ENCODE measurements at places on chromosomes 7 and 10.

DNA sequence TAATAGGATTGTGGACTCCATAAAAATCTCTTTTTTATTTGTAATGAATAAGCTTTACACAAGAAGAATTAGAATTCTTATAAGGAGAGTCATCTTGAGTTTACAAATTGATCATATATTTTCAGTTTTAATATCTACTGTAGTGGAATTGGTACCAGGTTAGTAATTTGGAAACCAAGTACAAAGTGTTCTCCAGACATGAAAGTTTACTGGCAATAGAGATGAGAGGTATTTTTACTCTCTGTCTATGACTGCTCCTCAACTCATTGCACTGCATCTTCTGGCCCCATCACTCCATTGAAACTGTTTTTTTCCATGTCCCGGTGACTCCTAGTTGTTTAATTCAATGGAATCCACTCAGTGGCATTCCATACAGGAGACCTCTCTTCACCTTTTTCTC lies 164.5 kb upstream of the SMIM30 start:
- DNase-seq: no peak

- peak; percentile 93 for DNase-seq
These were observed at the start of gene SAMD8 for GRCh38 chr10:75111365-75111906. Gene SAMD8, plus strand, starts transcription at chr10:75111656. Its CDS starts 38,873 bp downstream, at chr10:75150529.

DNA sequence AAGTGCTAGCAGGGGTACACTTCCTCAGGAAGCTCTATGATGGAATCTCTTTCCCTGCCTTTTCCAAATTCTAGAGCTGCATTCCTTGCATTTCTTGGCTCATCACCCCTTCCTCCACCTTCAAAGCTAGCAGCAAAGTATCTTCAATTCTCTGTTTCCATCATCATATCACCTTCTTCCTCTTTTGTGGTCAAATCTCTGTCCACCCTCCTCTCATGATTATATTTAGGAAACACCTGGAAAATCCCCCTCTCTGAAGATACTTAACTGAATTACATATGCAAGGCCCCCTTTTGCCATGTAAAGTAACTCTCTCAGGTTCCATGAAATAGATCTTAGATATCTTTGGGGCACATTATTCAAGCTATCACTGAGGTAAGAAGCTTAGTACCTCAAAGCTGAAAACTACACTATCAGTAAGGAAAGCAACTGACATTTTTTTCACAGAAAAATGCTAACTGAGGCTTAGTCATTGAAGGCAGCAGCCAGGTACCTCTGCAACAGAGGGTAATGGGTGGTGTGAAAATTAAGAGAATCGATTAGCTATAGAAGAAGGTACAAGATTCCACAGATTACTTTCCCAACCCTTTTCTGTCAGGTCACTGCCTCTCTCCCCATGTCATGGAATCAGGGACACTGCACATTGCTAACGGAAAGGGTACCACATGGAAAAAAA lies 197.3 kb downstream of the MACC1 start:
- DNase-seq: no peak

DNA sequence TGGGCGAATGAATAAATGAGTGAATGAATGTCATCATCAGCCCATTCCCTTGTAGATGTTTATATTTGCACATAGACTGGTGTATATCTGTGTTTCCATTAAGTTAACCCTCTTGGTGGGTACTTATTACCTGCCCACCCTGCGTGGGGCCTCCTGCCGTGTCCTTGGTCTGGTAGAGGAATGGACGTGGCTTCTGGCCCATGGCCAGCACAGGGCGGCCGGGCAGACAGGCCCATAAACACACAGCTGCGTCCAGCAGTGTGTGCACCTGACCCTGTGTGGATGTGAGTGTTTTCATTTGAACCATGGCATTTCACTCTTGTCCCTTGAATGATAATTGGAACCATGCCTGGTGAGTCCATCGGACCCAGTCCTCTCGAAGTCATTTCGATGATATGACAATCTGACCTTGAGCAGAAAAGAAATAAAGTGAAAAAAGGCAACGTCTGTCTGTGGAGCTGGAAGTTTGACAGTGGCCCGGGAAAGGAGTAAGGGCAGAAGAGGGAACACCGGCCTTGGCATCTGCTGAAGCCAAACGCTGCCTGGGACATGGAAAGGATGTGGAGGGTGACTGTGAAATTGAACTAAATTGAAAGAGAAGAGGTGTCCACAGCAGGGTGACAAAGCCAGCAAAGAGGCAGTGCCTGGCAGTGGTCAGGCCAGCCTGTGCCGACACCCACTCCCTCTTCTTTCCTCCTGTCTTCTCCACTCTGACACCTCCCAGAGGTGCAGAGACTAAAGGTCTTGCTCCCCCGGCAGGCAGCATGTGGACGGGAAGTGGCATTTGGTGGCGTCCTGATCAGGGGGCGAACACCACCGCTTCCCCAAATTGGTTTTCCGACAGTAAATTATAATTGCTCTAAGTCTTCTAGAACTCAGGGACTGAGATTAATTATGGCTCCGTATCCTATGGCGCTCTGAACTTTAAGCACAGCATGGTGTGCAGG lies 199.0 kb upstream of the ZMIZ1 start:
- DNase-seq: no peak

DNA sequence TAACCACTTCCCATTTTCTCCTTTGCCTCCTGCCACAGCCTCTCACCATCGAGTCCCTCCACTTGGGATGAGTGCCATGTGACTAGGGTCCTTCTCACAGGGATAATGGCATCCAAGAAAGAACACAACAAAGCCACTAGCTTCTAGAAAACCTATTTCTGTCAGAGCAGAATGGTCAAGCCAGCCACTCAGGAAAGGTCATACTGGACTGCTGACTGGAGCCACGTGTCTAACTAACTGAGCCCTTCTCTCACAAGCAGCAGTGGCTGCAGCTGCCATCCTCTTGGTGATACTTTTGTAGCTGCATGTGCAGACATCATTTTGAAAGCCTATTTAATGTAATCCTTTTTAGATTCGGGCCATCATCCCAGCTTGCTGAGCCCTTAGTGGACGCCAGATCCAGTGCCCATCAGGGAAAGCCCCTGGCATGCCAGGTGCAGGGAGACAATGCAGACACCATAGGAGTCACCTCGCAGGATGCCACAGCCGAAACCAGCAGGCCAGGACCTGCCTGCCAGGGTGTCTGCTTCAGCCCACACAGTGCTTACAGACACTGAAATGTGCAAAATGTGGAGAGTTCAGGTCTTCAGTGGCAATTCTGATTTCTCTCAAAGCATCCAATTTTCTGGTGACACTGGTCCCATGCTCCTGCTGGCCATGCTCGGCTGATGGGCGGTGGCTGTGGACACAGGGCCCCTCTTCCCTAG lies 98.3 kb upstream of the DDC start:
- no peak for DNase-seq

DNA sequence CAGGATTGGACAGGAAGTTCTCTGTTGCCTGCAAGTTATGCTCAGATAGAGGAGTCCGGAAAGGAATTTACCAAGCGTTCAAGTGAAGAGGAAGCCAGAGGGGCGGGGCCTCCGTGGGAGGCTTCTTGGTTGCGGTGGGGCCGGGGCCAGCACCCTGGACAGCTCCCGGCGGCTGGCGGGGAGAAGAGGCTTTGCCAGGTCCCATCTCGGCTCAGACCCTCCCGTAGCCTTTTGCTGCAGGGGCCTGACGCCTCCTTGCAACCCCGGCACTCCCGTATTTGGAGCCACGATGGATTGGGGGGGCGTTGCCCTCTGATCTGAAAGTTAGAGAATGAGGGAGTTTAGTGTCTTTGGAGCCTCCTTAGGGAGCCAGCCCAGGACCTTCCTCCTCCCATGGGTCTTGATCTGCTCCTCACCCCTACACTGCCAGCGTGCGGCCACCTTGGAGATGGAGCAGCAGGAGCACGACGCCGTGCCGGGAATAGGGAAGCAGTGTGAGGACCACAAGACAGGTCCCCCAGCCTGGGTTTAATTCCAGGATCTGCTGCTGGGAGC lies 3.1 kb upstream of the SLC18A3 start:
- DNase-seq: peak; percentile 26

DNA sequence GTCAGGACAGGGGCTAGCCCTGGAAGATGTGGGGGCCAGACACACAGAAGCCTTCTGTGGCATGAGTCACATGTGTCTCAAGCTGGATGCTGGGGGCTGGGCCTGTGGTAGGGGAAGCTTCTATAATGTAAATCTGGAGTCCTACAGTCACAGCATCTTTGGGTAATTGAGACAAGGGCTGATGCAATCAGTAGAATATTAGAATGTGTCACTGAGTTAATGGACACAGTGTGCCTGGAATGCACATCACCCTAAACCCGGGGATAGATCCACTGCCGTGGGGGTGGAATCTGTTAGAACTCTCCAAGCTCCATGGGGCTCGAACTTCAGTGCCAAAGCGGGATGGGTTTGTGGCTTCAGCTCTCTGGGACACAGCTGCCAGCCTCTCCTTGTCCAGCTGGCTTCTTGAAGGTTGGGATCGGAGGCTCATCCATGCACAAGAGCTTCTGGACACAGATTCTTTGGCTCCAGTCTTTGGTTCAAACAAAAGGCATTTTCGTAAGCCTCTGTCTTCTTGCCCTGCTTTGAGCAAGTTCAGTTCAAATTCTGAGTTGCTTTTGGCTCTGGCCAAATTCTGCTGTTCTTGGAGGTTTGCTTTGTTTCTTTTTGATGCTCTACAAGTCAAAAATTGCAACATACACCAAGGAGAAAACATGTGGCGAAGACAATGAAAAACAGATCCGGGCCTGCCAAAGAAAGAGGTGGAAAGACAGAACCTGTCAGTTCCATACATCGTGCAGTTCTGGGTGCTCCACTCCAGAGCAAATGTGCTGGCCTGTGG lies 194.8 kb upstream of the ZNF32 start:
- DNase-seq: no peak

DNA sequence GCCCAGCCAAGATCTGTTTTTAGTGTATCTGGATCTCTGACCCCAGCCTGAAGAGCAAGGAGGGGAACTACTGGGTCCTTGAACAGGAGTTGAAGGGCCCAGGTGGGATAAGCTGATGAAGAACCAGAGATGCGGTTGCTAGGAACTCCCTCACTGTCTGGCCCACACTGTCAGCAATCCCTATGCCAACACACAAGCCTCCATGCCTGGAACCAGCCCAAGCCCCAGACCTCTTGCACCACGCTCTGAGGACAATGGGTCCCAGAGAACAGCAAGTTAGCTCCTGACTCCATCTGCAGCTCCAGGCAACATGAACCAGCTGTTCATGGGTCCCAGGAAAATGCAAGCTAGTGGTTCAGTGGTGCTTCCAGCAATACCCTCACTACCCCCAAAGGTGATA lies 2.4 kb downstream of the NAT16 start:
- DNase-seq: no peak

- DNase-seq: no peak
These were observed 102.0 kb downstream of the PKD1L1 start for GRCh38 chr7:47846138-47846836.

GRCh38 chr10:59311025-59311424 lies 51.3 kb downstream of the FAM13C start:
- DNase-seq: no peak

GRCh38 chr7:47688311-47689100 lies 106.6 kb upstream of the TNS3 start:
- DNase-seq: no peak

DNA sequence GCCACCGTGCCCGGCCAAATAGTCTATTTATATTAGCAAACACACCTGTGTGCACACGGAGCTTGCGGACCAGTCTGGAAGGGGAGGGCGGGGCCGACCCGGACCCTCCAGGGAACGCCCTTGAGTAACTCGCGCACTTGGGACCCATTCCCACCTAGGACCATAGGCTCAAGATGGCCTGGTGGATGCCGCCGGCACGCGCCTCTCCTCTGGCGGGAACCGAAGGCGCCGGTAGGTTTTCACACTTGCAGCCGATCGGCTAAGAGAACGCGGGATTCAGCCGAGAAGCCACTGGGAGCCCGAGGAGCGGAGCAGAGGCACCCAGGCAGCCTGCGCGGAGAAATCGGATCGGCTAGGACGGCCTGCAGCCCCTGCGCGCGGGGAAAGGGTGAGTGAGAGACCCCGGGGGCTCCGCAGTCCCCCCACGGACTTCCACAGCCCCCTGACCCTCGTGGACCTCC lies 18.9 kb downstream of the IFT22 start:
- no peak for DNase-seq

DNA sequence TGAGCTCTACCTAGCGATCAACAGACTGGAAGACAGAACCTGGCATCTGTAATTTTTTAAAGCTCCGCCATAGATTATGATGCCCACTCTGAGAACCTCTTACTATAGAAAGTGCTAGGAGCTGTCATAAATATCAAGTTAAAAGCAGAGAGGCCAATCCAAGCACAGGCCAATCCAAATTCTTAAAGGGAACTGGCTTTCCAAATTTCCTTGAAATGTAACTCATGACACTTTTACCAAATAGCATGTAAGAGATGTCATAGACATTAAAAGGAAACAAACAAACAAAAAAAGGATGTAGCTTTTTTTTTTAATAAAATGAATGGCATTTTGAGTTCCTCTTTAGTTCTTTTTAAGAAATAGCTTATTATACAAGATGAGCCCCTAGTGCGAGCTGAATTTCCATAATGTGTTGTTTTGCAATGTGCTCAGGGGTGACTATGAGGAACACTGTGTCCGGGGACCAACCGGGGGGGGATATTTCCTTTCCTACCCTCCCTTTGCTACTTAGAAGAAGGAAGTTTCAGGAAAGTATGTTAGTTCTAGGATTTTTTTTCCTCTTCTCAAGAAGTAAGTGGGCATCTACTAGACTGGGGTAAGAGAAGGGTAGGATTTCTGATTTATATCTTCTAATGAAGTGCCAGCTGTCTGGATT lies 23.7 kb upstream of the MRC1 start:
- no peak for DNase-seq

- no peak for DNase-seq
These were observed 133.6 kb downstream of the ZMIZ1 start for GRCh38 chr10:79202188-79203013.

DNA sequence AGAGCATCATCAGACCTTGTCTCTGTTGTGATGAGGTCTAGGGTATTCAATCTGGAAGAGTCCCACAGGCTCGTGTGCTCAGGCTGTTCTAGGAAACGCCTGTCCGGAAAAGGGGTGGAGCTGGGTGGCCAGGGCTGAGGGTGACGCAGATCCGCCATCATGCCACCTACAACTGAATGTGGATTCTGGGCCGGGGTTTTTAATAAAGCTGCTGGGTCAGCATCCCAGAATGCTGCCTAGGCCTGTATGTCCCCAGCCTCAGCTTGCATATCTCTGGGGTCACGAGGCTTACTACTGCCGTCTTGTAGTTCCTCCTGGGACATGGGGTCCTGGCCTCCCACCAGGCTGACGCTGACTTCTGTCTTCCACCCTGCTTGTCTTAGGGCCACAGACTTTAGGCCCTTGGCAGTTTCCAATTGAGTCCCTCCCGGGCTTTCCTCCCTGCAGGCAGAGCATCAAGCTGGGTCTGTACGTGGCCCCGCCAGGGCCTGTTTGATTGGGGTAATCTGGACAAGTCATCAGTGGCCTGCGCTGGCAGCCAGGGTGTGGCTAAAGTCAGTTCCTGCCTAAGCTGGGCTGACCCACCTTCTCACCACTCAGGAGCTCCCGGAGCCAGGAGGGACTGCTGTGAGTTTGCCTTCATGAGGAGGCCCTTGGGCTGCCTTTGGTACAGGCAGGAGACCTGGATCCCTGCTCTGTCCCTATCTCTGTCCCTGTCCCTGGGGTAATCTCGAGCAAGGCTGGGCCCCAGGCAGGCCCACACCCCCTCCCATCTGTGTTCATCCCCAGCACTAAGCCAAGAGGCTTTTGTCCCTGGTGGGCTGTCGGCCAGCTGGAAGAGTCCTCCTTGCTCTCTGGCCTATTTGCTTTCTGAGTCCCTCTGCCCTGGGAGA lies 79.9 kb downstream of the ZMIZ1 start:
- no peak for DNase-seq

Measured in activated naive CD4-positive, alpha-beta T cell (primary cell).